ENCODE measurements at places on chromosomes 11 and 22. TPM values are rescaled to one million over a fixed set of nuclear protein-coding genes. Genes with fewer than 3 reads are reported as not detected.
A peak's percentile ranks its signal among the peaks of the same experiment; 100 is the strongest.

Gene BAIAP2L2
- total RNA-seq, result 0.50 TPM

Gene ZFPL1
- 29.8 TPM for total RNA-seq

Gene DDX17
- total RNA-seq, result 521 TPM

DNA sequence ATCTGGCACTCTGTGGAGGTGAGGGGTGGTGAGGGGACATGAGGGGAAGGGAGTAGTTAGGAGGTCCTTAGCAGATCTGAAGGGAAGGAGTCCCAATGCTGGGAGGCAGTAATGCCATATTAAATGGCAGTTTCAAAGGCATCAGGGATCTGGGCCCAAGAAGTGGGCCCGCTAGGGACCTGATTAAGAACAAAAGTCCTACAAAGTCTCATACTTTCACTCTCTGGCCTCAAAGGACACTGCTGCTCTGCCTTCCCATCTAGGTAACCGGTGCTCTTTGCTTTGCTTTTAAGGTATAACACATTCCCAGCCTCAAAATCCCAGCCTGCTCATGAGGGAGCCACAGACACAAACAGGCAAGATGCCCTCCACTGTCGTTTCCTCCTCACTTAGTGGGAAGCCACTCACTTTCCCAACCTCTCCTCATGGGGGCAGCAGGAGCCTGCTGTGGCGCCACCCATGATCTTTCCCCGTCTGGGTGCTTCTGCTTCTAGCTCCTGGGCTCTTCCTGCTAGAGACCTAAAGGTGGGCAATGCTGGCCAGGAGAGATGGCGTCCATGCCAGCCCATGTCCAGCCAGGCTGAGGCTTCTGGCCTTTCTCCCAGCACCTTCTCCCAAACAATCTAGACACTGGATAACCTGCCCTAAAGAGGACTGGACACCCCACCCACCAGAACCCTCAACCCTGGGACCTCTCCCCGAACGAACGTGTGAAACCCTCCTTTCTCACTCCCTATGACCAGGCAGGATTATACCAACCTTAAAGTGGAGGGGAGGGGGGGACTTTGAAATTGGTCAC is 68.3 kb downstream of the PLEKHA7 start:
- H3K4me3 ChIP-seq, result no peak overlapping the region
- peaks cover 3% of the 10 kb centered on the region for H3K4me1 ChIP-seq
- H3K27ac ChIP-seq, result no peak overlapping the region
- no peaks in the 10 kb centered on the region for H3K27me3 ChIP-seq

GRCh38 chr11:103364687-103365086 is 255.5 kb downstream of the DYNC2H1 start:
- H3K27me3 ChIP-seq, result no peaks in the 10 kb centered on the region
- DNase-seq, result no peak
- no peak overlapping the region for H3K4me3 ChIP-seq

- H3K4me3 ChIP-seq, result no peak overlapping the region
- H3K4me1 ChIP-seq, result peaks cover 12% of the 10 kb centered on the region
- peak overlapping the region; percentile 48 for H3K27ac ChIP-seq
- H3K27me3 ChIP-seq, result no peaks in the 10 kb centered on the region
- DNase-seq, result no peak
- peaks cover 24% of the 10 kb centered on the region for H3K36me3 ChIP-seq
Observed at GRCh38 chr11:61150706-61151544, 10.3 kb downstream of the VPS37C start.

- H3K36me3 ChIP-seq, result peaks cover 3% of the 10 kb centered on the region
- no peak for DNase-seq
- no peaks in the 10 kb centered on the region for H3K27me3 ChIP-seq
- no peak overlapping the region for H3K4me3 ChIP-seq
- H3K4me1 ChIP-seq, result no peaks in the 10 kb centered on the region
- H3K27ac ChIP-seq, result no peak overlapping the region
Observed at GRCh38 chr11:44138286-44138685, 42.8 kb downstream of the EXT2 start.

- H3K36me3 ChIP-seq, result peaks cover 29% of the 10 kb centered on the region
- no peak for DNase-seq
- H3K27ac ChIP-seq, result peak overlapping the region; percentile 98
- H3K27me3 ChIP-seq, result peaks cover 7% of the 10 kb centered on the region
- peaks cover 30% of the 10 kb centered on the region for H3K4me1 ChIP-seq
- peak overlapping the region; percentile 82 for H3K4me3 ChIP-seq
Observed at GRCh38 chr11:112225753-112226061, 521 bp upstream of the PTS start.

DNA sequence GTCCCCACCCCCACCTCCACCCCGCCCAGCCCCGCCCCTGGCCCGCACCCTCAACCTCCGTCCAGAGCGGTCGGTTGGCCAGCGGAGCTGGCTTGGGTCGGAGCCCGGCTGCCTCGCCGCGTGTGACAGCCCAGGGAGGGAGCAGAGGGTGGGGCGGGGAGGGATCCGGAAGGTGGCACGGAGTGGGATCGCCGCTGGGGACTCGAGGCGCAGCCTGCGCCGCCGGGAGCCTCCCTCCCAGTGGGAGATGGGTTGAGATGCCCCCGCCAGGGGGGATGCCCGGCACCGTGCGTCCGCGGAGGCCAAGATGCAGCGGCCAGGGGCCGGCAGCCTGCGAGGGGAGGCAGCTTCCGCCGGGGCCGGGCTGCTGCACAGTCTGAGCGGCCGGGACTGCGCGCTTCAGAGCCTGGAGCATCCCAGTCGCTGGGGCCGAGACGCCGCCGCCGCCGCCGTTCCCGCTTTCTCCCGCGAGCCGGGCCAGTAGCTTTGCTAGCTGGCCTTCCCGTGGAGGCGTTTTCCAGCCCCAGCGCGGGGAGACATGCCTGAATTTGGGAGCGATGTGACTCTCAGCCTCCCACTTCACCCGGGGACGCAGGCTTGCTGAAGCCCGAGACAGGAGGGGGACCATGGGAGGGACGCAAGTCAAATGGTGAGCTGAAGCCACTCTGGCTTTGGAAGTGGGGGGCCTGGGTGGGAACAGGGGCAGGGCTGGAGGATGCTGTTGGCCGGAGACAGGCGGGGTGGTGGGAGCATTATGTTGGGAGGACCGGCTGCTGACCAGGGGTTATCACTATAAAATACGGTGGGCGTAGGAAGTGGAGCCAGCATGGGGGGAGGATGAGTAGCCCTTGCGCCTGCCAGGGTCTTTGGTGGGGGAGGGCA is 40.2 kb downstream of the DIXDC1 start:
- peak overlapping the region; percentile 53 for H3K4me3 ChIP-seq
- H3K27ac ChIP-seq, result no peak overlapping the region
- DNase-seq, result peak; percentile 10
- peaks cover 19% of the 10 kb centered on the region for H3K27me3 ChIP-seq

- no peak overlapping the region for H3K4me3 ChIP-seq
- no peak overlapping the region for H3K27ac ChIP-seq
- H3K27me3 ChIP-seq, result peaks cover 24% of the 10 kb centered on the region
Observed at GRCh38 chr11:102208835-102209234, 98.6 kb downstream of the YAP1 start.

DNA sequence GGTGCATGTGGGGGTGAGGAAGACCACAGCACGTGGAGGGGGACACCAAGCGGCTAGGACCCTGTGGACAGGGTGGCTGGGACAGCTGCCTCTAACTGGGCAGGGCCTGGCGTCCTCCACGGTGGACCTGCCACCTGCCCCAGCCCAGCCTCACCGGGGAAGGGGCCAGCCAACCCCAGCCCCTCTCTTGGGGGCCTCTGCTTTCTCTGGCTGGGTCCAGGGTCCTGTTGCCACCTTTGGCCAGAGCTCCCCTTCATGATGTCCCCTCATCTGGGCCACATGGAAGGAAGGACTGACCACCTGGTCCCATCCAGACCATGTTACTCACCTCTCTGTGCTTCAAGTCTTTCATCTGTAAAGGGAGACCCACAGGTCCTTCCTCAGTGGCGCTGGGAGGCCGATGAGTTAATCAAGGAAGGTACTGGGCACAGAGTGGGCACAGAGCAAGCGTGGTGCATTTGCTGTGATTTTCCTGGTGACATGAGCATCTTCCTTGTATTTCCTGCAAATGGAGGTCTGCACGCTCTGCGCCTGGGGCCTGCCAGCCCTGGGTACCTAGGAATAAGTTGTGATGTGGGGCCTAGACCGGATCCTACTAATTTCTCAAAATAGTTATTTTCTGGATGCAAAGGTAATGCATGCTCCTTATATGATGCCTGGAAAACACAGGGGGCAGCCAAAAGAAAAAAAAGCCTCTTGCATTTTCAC is 538.4 kb downstream of the TBC1D22A start:
- H3K4me3 ChIP-seq, result no peak overlapping the region
- no peaks in the 10 kb centered on the region for H3K4me1 ChIP-seq
- no peak overlapping the region for H3K27ac ChIP-seq
- DNase-seq, result no peak
- H3K36me3 ChIP-seq, result no peaks in the 10 kb centered on the region

DNA sequence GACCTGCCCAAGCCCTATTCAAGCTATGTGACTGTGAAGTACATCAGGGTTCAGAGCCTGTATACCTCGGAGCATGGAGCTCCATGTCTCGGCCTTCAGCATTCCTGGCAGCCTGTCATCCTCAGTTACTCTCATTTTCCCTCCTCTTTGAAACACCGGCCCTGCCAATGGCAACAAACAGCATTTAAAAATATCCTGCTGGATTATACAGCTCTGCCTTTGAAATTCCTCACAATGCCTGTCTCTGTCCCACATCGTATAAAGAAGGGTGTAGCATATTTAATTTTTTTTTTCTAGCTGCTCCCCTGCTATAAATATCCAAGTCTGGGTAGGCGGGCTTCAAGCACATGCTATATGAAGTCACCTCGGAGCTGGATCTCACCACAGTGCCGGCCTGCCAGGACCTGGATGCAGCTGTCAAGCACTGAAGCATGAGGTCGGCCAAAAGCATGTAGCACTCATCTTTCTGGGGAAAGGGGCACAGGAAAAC is 11.8 kb downstream of the ABTB2 start:
- no peaks in the 10 kb centered on the region for H3K4me1 ChIP-seq
- no peak overlapping the region for H3K27ac ChIP-seq
- DNase-seq, result no peak
- H3K27me3 ChIP-seq, result no peaks in the 10 kb centered on the region
- H3K4me3 ChIP-seq, result no peak overlapping the region

DNA sequence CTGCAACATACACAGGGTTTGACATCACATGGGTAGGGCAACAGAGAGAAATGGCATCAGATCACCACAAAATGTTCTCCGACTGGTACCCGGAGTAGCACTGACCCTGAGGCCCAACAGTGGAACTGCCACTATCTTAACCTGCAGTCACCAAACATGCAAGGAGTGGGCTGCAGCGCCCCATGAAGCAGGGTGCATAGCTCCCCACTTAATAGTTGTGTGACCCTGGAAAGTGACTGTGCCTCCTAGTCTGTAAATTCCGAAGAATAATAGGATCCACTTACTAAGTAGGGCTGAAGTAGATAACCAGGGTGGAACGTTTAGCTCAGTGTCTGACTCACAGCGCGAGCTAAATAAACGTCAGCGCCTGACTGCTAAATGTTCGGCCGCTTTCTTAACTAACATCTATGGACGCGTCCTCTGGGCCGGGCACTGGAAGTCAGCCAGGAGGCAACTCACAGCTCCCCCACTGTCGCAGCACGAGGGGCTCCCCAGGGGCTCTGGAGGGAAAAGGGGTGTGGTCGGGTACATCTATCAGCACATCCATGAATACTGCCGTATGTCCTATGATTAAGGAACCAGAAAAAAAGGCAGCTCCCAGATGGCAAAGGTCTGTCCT is 777 bp downstream of the LTO1 start:
- H3K4me1 ChIP-seq, result peaks cover 25% of the 10 kb centered on the region
- peak overlapping the region; percentile 93 for H3K27ac ChIP-seq
- peak; percentile 14 for DNase-seq
- H3K27me3 ChIP-seq, result peaks cover 9% of the 10 kb centered on the region
- peaks cover 13% of the 10 kb centered on the region for H3K36me3 ChIP-seq
- H3K4me3 ChIP-seq, result peak overlapping the region; percentile 97

- H3K36me3 ChIP-seq, result peaks cover 17% of the 10 kb centered on the region
- H3K27me3 ChIP-seq, result peaks cover 8% of the 10 kb centered on the region
- no peaks in the 10 kb centered on the region for H3K4me1 ChIP-seq
- DNase-seq, result no peak
- H3K27ac ChIP-seq, result no peak overlapping the region
- no peak overlapping the region for H3K4me3 ChIP-seq
Observed at GRCh38 chr11:68135161-68135560, 14.0 kb upstream of the CHKA start.

GRCh38 chr11:124758355-124759265 is 3.5 kb downstream of the ESAM start:
- peaks cover 24% of the 10 kb centered on the region for H3K4me1 ChIP-seq
- peaks cover 50% of the 10 kb centered on the region for H3K27me3 ChIP-seq
- no peak overlapping the region for H3K27ac ChIP-seq
- peak overlapping the region; percentile 38 for H3K4me3 ChIP-seq

DNA sequence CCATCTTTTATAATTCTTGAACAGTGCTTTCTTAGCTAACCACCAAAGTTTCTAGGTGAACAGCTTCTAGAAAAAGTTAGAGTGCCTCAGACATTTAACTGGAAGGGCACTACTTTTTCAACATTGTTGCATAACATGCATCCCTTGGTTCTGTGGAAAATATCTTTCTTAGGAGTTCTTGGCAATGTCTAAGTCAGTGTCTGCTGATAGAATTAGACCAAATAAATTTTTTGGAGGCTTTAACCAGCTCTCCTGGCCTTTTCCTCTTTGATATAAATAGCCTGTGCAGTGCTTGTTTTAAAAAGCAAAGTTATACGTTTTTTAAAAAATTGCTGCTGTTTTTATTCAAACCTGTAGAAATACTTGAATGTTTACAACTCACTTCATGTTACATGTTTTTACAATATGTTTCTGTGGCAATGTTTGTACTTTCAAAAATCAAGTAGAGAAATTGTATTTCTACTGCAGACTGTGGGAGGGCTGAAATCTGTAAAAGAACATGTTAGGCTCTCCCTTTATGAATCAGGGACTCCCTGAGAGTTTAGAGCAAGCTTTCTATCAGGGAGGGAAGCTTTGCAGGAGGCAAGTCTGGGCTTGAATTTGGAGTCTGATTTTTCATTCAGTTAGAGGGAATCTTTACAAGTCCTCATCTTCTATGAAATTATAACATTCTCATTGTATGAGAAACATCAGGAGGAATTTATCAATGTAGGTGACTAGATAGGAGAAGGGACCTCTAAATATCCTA is 16.3 kb upstream of the PANX1 start:
- H3K4me3 ChIP-seq, result no peak overlapping the region
- H3K36me3 ChIP-seq, result no peaks in the 10 kb centered on the region
- no peak for DNase-seq
- no peak overlapping the region for H3K27ac ChIP-seq
- no peaks in the 10 kb centered on the region for H3K4me1 ChIP-seq

DNA sequence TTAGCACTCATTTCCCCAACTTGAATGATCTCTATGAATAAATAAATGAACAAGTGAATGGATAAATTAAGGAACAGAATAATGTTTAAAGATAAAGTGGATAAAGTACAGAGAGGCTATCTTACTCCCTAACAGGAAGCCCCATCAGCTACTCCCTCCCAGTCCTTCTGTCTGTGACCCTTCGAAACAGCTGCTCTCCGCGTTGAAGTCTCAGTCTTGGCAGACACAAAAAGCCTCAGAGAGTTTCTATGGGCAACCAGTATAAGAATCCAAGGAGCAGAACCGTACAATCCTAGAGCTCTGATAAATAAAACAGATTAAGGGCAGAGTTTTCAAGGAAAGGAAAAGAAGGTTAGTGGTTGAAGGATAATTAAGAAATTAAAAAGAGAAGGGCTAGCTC is 35.0 kb downstream of the GUCY1A2 start:
- H3K4me1 ChIP-seq, result no peaks in the 10 kb centered on the region
- no peak overlapping the region for H3K27ac ChIP-seq
- H3K36me3 ChIP-seq, result no peaks in the 10 kb centered on the region
- H3K4me3 ChIP-seq, result no peak overlapping the region
- no peak for DNase-seq

Measured in activated CD4-positive, alpha-beta T cell treated with anti-CD3 and anti-CD28 coated beads, Interleukin-2, amount 10 ng/mL, durations not matched to agents 7 days and 5 days (primary cell).